SW480 (cell line): ENCODE measurements at places on chromosomes 7 and 10.
A peak's percentile ranks its signal among the peaks of the same experiment; 100 is the strongest.

- DNase-seq = no peak
These were observed 14.9 kb upstream of the ARPC1B start for GRCh38 chr7:99359465-99360154.

GRCh38 chr10:50993771-50994251 lies 80.5 kb upstream of the PRKG1 start:
- no peak for DNase-seq

DNA sequence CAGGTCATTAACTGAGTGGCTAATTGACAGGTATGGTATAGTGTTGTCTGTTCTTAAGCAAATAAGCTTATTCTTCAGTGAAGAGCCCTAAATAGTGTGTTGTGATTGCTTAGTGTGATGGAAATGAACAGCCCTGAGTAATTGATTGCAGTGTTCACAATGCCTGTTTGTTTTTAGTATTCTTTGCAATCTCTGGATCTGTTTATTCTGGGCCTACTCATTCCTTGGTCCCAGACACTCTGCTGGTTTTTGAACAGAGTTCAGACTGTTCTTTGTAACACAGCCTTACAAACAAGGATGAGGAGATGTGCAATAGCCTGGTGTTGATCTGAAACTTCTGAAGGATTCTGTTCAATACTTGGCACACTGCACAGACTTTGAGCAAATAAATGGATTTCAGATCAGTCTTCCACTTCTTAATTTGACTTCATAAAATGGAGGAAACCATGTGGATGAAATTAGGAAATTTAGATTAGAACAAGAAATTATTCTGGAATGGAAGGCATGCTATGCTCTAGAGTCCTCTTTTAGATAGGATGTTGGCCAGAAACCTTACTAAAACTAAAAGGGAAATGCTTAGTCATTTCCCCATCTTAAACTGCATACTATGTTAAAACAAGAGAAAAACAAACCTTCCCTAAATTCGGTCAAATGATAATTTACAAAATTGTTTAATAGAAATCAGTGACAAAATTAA lies 444.2 kb upstream of the SEMA3D start:
- DNase-seq = no peak

GRCh38 chr7:27217951-27218350 lies 18.1 kb upstream of the HOXA13 start:
- DNase-seq = no peak

- no peak for DNase-seq
These were observed 65.5 kb upstream of the SH2B2 start for GRCh38 chr7:102220960-102221800.

- DNase-seq = no peak
These were observed 13.1 kb downstream of the LSM5 start for GRCh38 chr7:32476816-32477648.

DNA sequence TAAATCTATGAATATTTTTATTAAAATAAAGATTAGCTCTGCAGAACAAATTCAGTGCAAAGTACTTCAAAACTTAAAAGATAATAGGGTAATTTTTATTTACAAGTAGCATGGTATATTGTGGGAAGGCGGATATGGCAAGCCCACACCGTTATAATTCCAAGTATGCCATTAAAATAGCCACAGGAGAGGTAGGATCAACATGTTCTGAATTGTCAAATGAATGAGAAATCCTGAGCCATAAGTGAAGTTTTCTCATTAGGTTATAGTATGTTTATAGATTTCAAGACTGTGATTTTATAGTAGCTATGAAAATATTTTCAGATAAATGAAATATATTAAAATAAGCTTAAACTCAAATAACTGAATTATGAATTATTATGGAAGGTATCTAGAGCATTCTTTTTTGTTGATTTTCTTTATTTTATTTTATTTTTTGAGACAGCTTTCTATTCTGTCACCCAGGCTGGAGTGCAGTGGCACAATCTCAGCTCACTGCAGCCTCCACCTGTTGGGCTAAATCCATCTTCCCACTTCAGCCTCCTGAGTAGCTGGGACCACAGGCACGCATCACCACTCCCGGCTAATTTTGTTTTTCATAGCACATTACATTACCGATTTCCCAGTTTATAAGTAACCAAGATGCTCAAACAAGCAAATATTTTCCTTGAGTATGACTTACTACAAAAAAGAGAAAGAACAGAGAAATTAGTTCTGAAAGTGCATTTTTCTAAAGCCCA lies 956.6 kb downstream of the GATA3 start:
- DNase-seq = peak; percentile 47

GRCh38 chr7:121178869-121179497 lies 149.8 kb upstream of the WNT16 start:
- DNase-seq = no peak

GRCh38 chr7:159140170-159140910 lies 4.3 kb downstream of the VIPR2 start:
- no peak for DNase-seq

GRCh38 chr7:130341882-130342281 lies 2.7 kb upstream of the CPA5 start:
- no peak for DNase-seq

DNA sequence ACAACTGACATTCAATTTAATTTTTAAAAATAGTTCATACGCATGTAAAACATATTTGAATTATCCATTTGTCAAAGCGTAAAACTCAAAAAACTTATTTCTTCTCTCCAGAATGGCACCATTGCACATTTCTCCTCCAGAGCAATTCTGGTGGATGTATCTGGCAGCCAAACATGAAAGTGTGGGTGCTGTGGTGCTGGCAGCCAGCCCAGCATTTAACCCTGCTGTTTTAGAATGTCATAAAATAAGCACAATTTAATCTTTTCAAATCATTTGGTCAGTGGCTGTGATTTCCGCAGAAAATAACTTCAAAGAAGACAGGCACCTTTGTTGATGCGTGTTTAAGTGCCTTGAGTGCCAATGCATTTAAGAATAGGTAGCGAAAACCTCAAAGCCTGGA lies 302.7 kb upstream of the MEOX2 start:
- no peak for DNase-seq

DNA sequence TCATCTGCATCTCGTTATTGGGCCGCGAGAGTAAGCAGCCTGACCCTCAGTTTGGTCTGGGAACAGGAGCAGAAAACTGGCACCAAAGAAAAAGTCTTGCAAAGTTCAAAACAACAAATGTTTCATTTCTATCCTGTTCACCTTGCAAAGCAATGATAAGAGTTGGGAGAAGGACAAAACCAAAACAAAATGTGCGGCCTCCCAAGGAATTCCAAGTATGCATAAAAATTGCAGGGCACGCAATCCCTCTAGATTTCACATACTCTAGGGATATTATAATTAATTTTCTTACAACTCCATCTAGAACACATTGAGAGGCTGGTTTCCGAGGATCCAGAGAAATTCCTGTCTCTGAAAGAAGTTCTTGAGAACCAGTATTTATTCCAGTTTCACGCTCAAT lies 20.1 kb downstream of the CHUK start:
- no peak for DNase-seq

- peak; percentile 41 for DNase-seq
These were observed 76.6 kb downstream of the CYP26A1 start for GRCh38 chr10:93150289-93150688.

GRCh38 chr7:42575171-42575570 lies 336.7 kb downstream of the C7orf25 start:
- no peak for DNase-seq

- no peak for DNase-seq
These were observed 283.3 kb downstream of the PHTF2 start for GRCh38 chr7:78081888-78082287.

DNA sequence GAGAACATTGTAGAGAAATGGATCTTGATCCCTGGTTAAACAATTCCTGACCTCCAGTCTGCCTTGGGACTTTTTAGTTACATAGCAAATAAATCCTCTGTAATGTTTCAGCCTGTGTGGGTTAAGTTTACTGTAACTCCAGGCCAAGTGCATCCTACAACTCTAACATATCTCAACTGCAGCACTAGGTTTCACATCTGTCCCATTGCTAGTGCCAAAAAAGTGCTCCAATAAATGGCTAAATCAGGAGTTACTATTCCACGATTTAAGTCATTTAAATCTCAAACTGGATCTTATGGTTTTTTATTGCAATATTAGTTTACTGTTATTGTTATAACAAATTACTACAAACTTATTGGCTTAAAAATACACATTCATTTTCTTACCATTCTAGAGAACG lies 479.6 kb downstream of the GPAM start:
- DNase-seq = no peak

DNA sequence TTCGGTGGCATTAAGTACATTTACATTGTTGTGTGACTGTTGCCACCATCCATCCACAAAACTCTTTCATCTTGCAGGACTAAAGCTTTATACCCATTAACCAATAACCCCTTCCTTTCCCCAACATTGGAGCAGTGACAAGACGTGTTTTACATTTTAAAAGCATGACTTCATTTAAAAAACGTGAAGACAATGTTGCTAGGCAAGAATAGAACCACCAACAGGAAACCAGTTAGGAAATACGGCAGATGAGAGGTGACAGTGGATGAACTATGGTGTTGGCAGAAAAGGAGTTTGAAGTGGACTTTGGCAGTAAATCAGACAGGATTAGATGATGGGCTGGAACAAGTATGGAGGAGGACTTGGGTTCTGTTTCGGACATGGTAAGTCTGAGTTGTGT lies 17.0 kb downstream of the TMEM236 start:
- DNase-seq = no peak

DNA sequence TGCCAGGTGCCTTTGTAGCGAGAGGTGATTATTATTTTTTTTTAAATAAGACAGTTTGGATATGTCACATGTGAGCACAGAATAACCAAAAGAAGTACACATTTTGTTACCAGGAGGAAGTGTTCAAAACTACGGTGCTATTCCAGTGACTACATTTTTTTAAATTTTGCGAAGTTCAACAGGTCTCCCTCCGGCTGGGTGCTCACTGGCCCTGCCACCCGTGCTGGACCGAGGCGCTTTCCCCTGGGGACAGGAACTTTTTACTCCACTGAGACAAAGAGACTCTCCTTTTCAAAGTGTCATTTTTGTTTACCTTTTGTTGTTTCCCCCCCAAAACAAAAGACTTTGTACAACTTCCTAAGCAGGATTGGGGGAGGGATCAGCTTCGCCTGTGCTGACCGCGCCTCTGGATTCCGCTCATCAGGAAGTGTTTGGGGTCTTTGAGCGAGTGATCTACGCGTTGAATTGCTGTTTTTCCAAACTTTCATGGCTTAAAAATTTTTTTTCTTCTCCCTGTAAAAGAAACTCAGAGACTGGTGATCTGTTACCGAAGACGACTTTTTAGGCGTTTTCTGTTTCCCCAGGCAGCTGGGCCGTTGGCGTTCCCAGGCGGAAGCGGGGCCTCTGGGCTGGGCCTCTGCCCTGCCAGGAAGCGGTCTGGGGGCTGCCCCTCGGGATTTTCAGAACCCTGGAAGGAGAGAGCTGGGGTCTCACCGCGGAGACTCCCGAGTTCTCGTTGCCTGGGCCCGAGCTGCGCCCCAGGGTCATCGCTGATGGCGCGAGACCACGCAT lies 7.2 kb downstream of the EN2 start:
- no peak for DNase-seq

DNA sequence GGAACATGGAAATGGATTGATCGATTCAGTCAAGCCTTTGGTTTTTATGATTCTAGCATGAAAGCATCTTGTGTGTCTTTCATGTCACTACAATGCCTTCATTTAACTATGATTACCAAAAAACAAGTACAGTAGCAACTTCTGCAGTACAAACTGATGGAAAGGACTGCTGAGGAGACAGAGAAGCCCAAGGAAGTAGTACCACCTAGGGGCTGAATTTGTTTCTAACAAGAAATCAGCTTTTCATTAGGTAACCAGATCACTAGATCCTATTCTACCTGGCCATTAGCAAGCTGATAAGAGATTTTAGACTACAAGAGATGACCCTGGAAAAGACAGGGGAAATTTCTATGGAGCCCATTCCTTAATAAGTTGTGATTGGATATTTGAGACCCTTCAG lies 3.2 kb upstream of the IFIT1 start:
- DNase-seq = peak; percentile 30

GRCh38 chr7:82676777-82677463 lies 233.3 kb upstream of the CACNA2D1 start:
- no peak for DNase-seq

- no peak for DNase-seq
These were observed 44.2 kb upstream of the TMEM213 start for GRCh38 chr7:138753610-138754009.

DNA sequence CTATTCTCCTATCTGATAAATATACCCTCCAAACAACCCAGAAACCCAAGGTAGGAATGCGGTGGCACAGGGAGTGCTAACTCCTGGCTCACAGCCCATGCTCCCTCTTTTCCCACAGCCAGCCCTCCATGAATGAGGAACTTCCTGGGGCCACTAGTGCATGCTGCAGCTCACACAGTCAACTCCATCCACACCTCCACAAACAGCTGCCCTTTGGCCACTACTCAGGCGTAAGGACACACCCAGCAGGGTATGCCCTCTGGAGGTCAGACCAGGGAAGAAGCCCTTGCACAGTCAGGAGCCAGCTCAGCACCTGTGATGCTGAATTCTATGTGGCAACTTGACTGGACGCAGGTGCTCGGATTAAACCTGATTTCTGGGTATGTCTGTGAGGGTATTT lies 85.2 kb upstream of the PIK3CG start:
- peak; percentile 92 for DNase-seq

- no peak for DNase-seq
These were observed 153.1 kb upstream of the UNC5B start for GRCh38 chr10:71059054-71059818.

DNA sequence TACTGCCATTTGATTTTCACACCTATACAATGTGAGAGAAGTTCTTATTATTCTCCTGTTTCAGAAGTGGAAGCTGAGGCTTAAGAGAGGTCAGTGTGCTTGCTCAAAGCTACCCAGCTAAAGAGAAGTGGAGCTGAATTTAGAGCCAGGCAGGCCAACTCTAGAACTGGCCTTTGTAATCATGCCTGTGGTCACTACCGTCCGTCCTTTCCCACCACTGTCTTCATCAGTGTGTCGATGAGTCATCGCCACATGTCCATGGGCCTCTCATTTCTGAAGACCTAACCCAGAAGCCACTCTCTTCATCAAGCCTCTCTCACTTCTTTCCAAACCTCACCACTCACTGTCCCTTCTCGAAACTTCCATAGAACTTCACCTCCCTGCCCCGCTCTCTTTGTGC lies 237.8 kb downstream of the KIAA1217 start:
- DNase-seq = peak; percentile 77

- DNase-seq = peak; percentile 45
These were observed 86.0 kb upstream of the ARID5B start for GRCh38 chr10:61815496-61815895.

DNA sequence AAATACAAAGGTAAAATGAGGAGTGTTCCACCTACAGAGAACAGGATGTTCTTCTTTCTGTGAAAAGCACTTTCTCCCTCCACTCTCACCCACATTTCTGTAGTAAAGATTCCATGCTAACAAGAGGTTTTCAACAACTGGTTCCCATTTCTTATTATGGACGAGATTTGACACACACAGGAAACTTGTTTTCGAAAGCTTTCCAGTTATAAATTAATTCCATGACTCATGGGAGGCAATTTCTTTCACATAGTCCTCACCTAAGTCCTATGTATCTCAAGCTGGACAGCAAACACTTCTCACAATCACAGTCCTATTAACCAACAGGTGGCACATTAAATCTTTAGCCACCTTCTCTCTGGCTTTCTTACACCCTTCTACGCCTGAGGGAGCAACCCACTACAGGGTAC lies 24.5 kb downstream of the RAPGEF5 start:
- no peak for DNase-seq
